ENCODE measurements at places on chromosomes 7 and 10.

DNA sequence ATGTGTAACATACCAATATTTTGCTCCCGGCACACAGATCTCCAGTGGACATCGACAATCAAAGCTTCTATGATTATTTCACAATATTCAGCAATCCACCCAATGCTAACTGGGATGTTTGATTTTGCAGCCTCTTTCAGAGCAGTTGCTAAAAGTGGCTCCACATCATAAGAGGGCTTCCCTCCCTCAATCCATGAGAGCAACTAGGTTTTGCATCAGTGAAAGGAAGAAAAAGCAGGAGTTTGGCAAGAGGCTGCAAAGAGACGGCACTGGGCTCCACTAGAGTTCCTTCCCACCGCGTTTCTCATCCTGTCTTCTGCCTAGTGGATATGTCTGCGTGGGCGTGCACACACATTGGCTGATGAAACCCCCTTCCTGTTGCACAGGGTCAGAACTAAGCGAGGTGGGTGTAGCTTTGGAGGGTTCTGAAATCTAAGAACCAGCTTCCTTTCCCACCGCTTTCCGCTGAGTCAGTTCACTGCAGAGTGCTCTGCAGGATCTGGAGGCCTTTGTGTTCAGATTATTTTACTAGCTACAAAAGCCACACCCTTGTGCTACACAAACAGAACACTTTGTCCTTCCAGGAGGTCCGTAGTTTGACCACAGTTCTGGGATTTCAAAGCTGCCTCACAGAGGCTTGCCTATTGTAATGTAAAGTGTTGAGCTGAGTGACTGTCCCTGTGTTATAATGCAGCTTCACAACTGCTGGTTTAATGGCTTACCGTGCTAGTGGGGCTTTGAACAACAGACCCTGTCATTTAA lies 28.1 kb downstream of the ARL4A start:
- no peak for DNase-seq

- no peak for DNase-seq
These were observed 6.3 kb upstream of the STAMBPL1 start for GRCh38 chr10:88873757-88874156.

- DNase-seq = no peak
These were observed 335.9 kb upstream of the PLXDC2 start for GRCh38 chr10:19480353-19480752.

DNA sequence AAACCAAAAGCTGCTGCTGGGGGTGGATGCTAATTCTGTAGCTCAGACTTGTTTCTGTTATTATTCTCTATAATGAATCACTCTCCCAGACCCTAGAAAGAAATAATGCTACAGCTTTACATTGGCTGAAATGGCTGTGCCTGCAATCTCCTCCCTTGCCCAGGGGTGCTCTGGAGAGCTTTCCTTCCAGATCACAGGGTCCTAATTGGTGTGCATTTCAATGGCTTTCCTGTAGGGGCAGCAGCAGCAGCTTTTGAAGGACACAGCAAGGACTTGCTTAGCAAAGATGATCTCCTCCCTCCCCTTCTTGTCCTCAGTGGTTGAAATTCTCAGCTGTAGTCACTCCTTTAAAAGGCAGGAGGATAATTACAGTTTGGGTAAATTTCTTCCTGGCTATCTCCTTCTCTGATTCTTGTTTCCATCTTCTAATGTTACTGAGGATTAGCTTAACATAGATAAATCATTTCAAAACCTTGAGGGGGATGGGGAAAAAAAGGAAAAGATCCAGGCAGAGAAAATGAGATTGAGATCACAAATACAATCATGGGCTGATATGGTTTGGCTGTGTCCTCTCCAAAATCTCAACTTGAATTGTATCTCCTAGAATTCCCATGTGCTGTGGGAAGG lies 120.2 kb upstream of the CTTNBP2 start:
- no peak for DNase-seq

DNA sequence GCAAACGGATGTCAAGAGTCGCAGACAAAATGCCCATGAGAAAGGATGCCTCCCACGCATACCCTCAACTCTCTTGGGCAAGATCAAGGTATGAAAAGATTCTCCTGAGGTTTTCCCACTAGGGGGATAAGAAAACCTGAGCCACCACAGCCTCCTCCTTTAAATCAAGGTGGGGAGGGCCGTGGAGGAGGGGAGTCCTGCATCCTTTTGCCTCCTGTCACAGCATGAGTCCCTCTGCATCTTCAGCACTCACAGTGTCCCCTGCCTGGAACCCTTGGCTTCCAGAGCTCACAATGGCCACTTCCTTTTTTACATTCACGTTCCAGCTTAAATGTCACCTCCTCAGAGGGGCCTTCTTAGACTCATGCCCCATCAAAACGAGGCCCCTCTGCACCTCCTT lies 207.6 kb downstream of the GLI3 start:
- no peak for DNase-seq

GRCh38 chr7:130367088-130367755 lies 13.1 kb upstream of the CPA1 start:
- peak; percentile 39 for DNase-seq

DNA sequence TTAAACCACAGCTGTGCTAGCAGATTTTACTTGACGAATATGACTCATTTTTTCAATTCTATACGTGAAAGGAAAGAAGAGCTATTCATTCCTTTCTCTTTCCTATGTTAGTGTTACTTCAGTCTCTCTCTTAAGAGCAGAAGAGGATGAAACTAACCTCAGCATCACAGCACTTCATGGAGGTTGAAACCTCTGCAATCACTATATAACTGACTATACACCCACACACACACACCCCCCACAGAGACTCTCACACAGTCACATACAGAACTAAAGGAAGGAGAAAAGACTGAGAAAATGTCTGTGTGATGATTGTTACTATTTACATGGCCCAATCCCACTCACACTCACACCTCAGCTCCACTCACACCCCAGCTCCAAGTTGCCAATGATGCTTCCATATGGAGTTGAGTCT lies 104.2 kb downstream of the KIF20B start:
- no peak for DNase-seq

GRCh38 chr10:51389415-51390321 lies 309.7 kb downstream of the CSTF2T start:
- DNase-seq = no peak

GRCh38 chr10:45418417-45418848 lies 44.4 kb downstream of the ALOX5 start:
- DNase-seq = no peak

- DNase-seq = no peak
These were observed 51.4 kb downstream of the PKD1L1 start for GRCh38 chr7:47896809-47897423.

DNA sequence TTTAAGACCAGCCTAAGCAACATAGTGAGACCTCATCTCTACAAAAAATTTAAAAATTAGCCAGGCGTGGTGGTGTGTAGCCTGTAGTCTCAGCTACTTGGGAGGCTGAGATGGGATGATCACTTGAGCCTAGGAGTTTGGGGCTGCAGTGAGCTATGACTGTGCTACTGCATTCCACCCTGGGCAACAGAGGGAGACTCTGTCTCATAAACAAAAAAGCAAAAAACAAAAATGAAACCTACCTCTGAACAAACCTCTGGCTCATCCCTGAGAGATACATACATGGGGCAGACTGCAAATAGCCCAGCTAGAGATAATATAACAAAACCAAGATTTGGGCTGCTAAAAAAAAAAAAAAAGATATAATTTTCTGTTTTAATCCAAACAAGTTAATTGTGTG lies 19.5 kb downstream of the C10orf67 start:
- no peak for DNase-seq

GRCh38 chr7:64046041-64046389 lies 781 bp downstream of the ZNF727 start:
- DNase-seq = no peak

DNA sequence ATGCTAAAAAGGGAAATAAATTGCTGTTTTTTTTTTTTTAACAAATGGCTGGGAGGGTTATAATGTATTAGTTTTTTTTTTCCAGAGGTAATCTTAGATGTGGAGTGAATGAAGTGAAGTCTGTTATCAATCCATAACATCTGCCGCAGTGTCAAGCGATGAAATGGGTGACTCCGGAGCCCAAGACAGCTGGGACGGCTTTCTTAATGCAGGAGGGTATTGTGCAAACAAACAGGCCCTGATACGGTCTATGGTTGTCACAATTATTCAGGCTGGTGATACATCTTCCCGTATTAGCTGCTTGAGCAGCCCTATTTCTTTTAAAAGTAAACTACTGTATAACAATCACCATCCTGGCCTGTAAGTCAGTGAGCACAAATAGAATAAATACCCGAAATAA lies 1231.2 kb downstream of the GATA3 start:
- no peak for DNase-seq

DNA sequence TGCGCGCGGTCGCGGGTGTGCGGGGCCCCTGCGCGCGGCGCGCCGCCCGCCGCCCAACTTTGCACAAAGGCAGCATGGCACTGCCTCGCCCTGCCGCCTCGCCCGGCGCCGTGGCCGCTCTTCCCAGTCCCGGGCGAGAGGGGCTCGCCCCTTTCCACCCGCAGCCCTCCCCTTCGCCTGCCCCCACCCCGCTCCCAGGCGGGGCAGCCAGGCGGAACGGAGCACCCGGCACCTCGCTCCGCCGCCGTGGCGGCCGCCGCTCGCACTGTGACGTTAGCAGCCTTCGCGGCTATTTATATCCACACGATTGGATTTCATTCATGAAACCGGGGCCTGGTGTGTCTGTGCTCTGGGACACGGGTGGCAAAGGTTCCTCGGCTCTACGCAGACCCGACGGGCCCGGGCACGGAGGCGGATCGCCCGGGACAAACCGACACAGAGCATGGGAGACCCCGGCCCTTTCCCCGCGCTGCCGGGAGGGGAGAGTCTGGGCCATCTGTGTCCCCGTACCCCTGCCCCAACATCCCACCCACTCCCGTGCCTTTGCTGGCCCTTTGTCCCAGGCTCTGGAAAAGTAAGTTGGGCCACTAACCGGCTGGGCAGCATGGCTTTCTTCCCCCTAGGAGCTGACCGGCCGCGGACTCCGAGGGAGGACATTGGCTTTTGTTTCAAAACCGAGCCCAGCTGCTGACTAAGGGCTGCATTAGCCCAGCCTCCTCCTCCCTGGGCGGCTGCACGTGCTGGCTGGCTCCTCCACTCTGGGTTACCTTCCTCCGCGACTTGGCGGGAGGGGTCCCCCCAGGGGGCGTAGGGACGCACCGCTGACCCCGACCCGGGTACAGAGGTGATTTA lies at the start of gene RHOBTB1:
TSS of gene RHOBTB1 (minus strand) at position 128 of the 852 bp plus-strand sequence. CDS start 32,643 bp downstream, outside the sequence.
- no peak for DNase-seq

DNA sequence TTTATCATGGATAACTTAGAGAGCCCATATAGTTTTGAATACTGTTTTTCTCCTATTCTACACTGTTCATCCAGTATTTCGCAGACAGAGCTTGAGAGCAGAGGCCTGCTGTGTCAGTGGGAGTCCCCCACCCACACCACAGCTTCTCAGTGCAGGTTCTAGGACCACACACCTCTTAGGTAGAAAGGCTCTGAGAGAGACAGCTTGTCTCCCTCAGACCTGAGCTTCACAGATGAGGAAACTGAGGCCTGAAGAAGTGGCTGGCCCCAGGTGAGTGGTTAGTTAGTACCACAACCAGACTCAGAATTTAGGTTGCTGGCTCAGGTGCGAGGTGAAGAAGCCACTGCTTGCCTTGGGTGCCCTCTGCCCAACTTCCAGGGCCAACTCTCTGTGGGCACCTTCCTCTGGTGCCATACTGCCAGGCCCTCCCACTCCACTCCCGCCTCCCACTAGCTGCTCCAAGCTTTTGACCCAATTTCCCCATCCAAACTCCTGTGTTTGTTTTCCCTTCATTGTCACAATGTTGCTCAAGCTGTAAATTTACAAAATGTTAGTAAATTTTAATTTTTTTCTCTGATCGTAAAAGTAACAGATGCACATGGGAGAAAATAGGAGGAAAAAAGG lies 7.6 kb upstream of the HILPDA start:
- no peak for DNase-seq

GRCh38 chr10:117536866-117537435 lies 5.6 kb upstream of the EMX2 start:
- DNase-seq = no peak

DNA sequence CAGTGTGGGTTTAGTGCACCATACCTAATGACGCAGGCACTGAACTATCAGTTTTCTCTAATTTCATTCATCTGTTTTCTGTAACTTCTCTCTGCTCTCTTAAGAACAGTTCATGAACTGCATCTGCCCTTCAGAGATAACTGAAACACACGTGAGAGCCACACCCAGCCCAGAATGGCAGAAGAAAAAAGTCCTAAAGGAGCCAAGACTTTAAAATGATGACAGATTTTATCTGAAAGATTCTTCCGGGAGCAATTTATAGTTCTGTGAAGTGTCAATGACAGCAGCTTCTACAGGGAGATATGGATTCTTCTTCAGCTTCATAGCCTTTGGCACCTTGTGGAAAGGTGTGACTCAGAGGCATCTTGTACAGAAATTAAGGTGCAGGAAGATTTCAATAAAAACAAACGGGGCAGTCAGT lies 211.5 kb upstream of the SLC26A5 start:
- DNase-seq = no peak

GRCh38 chr10:282294-283139 lies 147.3 kb downstream of the ZMYND11 start:
- no peak for DNase-seq

DNA sequence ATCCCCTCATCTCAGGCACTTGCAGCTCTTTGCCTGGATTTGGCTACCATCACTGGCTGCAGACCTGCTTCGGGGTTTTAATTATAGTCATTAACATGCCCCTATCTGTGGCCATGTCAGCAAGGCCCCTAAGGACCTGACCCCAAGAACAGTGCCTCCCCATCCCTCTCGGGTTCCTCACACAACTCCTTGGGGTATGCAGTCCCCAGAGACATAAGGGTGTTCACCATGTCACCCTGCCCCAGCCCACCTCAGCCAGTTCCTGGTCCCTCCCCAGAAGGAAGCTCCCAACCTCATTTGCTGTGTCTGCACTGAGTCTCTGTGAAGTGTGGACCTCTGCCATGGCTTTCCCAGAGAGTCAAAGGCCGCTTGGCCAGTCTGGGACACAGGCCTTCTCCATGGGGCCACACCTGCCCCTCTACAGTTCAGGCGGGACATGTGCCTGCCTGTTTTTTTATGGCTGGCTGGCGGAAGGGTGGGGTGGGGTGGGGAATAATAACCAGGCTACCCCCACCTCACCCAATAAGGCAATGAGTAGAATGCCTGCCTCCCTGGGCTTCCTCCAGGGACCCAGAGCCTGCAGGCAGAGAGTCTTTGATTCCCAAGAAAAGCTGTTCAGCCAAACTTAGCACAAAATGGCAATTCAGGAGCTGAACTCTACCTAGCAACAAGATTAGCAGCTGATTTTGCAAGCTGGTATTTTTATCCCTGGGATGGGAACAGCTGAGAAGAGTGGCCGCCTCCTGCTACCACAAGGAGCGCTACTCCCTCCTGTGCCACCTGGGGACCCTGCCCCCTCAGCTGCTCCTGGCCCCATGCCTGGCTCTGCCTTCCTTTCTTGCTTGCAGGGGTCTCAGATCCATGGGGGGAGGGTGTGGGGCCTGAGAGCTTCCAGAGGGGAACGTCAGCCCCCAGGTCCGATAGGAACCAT lies 23.7 kb upstream of the CAMK2B start:
- DNase-seq = no peak

GRCh38 chr7:152108359-152108758 lies 82.9 kb downstream of the GALNT11 start:
- no peak for DNase-seq

GRCh38 chr10:119517235-119518141 lies 25.0 kb downstream of the RGS10 start:
- DNase-seq = no peak

All from NCI-H1436 treated with DMSO at 0.1 percent for 48 hours (cell line).